ENCODE measurements at places on chromosomes 3 and 15. TPM values are rescaled to one million over a fixed set of nuclear protein-coding genes. Genes with fewer than 3 reads are reported as not detected.

Gene PPP1R14D
- not detected for total RNA-seq

Gene CLRN1
- not detected for total RNA-seq

Gene KCNAB1
- not detected for total RNA-seq

Gene HTR3E
- not detected for total RNA-seq

Gene ITPKA
- 2.3 TPM for total RNA-seq

Gene CLEC3B
- 1.00 TPM for total RNA-seq

Gene UCN2
- total RNA-seq, result 4.5 TPM

Gene PRSS50
- total RNA-seq, result not detected

DNA sequence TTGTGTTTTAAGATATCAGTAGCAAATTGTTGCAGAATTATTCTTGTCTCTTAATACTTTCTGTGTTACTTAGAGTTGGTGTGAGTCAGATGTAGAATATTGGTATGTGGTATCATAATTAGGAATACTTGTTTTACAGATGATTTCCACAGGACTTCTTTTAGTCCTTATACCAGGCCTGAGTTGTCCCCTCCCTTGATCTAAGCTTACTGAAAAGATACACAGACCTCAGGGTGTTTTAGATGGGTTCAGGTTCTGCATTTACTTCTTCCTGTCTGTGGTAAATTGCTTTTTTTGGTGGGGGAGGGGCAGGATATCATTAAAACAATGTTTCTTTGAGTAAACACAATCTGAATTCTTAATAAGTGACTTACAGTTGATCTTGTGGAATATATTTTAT, 14.2 kb downstream of the DZIP3 start:
- peak; percentile 16 for DNase-seq

DNA sequence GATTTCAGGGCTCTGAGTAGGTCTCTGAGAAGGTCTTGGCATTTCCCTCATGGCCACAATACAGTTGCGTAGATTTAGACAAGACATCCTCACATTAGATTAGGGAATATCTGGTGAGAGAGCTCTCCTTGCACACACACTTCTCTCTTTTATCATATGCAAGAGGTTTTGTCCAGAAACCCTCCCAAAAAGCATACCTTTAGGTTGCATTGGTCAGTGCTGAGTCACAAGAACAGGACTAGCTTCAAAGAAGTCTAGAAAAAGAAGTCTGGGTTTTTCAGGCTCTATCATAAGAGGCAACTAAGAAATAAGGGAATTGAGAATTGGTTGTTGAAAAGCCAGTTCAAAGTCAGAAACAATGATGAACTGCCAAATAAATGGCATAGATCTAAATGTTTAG, 40.1 kb upstream of the MITF start:
- DNase-seq, result no peak

DNA sequence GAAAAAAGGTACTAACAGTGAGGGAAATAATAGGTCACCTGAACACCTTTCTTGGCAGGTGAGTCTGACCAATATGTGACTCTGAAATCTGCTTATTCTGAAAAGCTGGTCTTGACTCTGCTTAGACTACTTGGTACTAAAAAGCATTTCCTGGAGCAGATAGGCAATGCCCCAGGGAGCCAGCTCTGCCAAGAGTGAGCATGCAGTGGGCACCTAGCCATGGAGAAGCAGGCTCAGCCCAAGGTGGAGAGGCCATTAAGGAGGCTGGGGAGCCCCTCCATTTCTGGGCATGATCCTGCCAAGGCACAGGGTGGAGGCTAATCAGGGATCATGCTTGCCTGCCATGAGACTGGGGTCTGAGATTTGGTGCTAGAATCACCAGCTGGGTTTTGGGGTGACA, 1.6 kb upstream of the LTF start:
- no peak for DNase-seq

DNA sequence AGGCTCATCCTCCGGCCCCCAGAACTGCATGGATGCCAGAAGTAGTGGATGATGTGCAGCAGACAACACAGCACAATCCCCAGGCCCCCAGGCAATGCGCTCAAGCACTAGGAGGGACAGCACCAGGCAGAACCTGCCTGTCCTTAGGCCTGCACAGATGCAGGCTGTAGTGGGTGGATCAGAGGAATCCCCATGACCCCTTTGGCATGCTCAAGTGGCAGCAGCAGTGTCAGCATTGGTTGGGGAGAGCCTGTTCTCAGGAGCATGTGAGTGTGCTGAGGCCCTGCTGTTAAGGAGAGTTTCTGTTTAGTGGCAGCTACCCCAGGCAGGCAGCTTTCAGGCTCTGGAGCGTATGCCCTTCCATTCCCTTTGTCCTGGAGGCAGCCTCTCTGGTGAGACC, 25.1 kb upstream of the CD200R1L start:
- DNase-seq, result no peak

GRCh38 chr3:120025520-120025919, 68.7 kb downstream of the GSK3B start:
- no peak for DNase-seq

DNA sequence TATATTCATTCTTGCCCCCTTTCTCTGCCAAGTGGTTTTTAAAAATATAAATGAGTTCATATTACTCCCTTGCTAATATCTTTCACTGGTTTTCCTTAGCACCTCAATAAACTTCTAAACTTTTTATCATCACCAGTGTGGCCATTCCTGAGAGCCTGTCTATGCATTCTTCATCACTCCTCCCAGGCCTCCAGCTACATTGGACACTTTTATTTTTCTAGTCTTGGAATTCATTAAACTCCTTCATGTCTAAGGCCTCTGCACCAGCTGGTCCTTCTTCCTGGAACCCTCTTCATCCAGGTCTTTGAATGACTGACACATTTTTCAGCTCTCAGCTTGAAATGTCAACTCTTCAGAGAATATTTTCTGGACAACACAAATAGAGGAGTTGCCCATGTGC, 120.4 kb upstream of the P2RY1 start:
- no peak for DNase-seq

DNA sequence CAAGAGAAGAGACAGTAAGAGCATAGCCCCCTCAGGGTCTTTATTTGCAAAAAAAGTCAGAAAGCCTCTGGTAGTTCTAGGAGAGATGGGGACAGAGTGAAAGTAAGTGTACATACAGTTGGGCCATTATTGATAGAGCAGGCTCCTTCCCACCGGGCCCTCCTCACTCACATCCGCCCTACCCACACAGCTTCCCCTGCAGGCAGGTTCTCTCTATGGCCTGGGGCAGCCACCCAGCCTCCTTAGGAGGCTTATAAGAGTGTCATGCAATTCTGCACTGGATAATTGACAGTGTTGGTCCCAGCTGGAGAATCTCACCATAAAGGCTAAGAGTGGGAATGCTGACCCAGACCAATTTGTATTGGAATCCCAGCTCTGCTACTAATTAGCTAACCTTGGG, 49.5 kb downstream of the SLC30A4 start:
- DNase-seq, result no peak

DNA sequence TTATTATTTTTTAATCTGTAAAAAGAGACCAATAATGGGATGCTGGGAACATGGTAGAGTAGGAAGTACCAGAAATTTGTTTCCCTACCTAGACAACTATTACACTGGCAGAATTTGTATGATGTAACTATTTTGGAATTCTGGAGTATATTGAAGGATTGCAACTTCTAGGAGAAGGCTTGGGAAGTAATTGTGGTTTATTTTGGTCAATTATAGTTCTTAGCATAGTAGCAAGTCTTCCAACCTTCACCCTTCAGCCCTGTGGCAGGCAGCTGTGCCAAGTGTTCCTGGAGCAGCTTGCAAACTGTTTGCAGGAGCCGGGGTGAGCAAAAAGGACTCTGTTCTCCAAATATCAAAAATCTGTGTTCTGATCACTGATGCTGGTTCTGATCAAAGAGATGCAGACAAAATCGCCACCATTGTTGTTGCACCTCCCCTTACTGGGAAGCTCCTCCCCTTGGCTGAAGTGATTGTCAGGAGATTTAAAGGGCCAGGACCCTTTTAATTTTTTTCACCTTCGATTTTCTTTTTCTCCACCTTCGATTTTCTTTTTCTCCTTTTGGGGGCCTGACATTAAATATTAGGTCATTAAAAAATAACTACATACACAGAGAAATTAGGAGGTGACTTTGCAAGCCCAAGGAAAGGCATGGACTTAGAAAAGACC, 363.3 kb downstream of the SLC9A9 start:
- DNase-seq, result no peak

DNA sequence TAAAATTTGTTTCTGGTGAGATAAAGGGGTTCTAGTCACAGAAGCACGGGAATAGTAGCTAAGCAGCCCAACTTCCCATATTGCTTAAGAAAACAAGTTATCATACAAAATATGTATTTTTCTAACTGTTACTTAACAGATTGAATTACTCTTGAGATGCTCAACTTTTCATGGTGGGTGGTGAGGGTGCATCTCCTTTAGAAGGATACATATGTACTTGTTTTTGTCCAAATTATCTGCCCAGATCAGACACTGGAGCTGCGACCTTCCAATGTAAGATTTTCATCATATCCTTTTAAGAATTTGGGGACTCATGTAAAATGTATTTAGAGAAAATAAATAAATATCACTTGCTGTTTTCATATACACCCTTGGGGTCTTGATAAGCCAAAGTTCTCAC, 252.2 kb upstream of the SOX2 start:
- DNase-seq, result no peak

DNA sequence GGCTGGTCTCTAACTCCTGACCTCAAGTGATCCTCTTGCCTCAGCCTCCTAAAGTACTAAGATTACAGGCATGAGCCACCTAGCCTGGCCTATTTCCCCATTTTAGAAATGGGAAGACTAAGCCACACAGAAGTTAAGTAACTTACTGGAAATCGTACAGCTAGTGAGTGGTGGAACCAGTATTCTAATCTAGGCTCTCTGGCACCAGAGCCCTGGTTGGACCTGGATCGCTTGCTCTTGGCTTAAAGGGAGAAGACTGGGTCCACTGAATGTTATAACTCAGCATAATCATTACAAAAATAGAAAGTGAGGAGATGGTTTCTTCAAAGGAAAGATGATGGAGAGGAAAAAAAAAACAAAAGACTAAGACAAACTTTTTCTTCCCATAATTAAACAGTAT, 37.4 kb upstream of the CNTN3 start:
- DNase-seq, result no peak

DNA sequence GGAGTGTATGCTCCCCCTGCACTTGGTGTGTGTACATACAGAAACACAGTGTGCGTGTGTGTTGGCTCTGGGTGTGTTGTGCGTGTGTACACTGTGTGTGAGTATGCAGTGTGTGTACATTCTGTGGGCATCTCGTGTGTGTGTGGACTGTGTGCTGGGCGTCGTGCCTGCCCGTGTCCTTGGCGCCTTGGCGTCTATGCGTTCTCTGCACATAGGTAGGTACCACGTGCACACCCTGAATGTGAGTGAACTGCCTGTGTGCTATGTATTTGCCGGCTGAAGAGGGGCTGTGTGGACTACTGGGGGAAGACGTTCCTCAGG, 481 bp upstream of the ECE2 start:
- no peak for DNase-seq

- DNase-seq, result no peak
Measured at GRCh38 chr3:24037971-24038370, 92.9 kb downstream of the NR1D2 start.

GRCh38 chr3:105801397-105801796, 67.4 kb downstream of the CBLB start:
- no peak for DNase-seq

DNA sequence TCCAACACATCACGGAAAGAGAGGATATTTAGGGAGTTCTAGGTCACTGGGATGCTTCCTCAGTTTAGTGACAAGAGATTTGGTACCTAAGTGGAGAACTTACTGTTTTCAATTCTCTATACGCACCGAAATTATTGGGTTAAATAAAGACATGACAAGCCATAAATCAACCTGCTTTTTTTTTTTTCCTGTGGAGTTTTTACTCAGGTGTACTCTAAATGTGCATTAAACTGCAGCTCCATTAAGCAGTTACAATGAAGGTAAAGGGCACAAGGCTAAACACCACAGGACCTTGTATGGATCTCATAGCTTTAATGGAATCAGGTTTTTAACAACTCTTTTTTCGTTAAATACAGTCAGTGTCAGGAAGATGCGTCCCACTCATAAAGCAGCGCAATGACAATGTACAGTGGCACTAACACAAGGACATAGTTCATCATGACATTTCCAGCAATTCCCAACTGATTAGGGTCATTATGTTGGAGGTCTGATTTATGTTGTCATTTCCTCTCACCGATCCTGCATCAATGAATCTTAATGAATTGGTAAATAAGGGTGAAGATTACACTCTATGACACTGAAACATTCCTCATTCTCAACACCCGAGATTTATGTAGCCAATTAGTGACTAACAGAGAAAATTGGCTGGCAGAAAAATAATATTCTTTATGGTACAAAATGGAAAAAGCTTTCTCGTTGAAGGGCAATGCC, 355.2 kb downstream of the FOXP1 start:
- no peak for DNase-seq

GRCh38 chr3:126424751-126425150, 30.0 kb downstream of the CFAP100 start:
- DNase-seq, result no peak

- DNase-seq, result peak; percentile 84
Measured at GRCh38 chr15:64070965-64071851, 22.4 kb downstream of the CIAO2A start.

DNA sequence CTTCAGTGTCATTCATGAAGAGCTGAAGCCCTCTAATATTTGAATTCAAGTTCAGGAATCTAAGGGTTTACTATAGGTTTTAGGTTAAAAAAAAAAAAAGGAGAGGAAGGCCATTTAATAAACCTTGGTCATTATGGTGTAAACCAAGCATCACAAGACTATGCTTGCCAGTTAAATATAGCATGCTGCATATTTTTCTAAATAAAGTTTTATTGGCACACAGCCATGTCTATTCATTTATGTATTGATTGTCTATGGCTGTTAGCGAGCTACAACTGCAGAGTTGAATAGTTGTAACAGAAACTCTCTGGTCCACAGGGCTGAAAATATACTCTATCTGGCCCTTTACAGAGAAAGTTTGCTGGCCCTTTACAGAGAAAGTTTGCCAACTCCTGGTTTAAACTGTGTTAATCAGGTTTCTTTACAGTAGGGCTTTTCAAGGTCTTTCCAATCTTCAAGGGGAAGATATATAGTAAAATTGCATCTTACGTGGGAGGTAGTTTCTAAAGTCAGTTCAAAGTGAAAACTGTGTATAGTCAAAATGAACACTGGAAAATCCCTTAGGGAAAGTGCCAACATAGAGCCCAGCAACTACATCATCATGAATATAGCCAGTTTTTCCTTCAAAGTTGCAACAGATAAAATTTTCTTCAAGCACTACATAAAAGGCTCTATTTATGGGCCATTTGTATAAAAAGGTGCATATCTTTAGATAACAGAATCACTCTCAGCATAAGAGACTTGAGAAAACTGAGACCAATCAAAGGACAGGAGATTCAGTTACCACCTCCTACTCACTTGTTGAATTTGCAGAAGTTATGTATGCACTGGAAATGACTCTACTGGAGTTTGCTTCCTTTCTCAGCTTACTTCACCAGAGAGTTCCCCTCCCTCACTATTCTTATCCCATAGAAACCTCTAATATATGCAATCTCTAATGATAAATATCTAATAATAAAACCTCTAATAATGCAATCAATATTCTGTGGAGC, 49.7 kb upstream of the FRMD4B start:
- no peak for DNase-seq
